ENCODE measurements at places on chromosomes 12 and 14.

DNA sequence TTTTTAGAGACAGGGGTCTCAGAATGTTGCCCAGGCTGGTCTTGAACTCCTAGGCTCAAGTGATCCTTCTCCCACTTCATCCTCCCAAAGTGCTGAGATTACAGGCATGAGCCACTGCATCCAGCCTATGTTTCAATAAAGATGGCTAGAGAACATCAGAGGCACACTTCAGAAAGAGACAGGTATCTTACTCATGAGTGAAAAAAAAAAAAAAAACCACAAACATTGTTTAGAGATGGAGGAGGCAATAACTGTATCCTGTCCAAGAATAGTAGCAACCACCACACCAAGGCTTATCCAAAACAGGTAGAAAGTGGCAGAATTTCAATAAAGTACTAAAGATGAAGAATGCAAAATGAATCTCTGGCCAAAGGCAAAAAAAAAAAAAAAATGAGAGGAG lies 30.3 kb downstream of the EEA1 start:
- no peak for DNase-seq

- DNase-seq = no peak
Measured at GRCh38 chr12:118144499-118144898, 8.6 kb downstream of the PEBP1 start.

DNA sequence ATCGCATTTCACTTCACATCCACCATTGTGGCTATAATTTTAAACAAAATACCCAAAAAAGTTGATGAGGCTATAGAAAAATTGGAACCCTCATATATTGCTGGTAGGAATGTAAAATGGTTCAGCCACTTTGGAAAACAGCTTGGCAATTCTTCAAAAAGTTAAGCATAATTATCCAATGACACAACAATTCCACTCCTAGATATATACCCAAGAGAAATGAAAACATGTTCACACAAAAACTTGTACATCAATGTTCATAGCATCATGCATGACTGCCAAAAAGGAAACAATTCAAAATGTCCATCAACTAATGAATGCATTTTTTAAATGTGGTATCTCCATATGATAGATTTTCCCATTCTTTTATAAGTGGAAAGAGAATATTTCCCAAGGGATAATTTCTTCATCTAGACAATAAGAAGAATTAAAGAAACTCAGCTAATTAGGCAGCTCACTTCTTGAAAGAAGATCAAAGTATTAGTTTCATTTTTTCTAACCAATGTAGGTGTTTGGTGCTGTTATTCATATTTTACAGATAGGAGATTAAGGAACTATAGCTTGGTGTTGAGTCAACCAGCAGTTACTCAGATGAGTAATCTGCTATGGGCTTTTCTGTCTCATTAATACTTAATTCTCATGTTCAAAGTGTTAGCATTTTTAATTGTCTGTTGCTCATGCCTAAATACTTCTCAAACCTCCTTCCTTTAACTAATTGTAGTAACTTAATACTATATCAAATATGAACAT lies 32.8 kb downstream of the YEATS4 start:
- DNase-seq = no peak

DNA sequence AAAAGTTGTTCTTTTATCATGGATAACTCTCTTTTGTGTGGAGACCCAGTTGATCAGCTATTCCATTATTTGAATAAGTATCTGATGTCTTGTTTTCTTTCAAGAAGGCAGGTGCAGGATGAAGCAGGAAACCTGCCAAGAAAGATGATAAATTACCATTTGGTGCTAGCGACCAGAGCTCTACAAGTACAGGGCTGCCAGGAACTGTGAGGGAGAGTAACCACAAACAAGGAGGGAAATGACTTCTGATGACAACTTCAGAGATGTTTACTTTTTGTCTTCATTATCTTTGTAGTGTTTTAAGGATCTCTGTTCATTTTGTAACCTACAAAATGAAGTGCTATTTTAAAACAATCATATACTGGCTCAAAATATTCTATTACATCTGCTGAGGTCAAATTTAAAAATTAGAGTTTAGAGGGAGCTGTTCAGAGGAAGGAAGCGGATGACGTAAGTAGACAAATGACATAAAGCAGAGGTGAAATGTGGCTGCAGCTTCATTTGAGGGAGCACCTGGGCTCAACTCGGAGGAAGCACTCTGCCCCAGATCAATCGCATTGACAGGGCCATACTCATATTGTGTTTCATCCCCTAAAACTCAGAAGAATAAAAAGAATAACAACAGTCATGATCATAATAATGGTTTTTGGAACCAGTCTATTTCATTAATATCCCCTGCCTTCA lies 226.8 kb downstream of the C12orf42 start:
- no peak for DNase-seq

DNA sequence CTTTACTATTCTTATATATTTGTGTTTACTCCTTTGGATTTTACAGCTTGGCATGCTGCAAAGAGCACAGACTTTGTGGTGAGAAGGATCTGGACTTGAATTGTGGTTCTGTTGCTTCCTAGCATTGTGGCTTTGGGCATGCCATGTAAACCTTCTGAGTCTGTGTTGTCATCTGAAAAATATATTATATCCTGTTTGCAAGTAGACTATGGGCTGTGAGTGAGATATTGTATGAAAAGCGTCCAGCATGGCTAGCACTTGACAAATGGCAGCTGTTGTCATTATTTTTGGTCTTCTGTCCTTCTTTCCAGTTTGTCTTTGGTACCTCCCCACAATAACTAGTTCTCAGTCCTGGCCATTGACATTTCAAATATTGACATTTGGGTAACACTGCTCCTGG lies 61.8 kb upstream of the DACT1 start:
- no peak for DNase-seq

- no peak for DNase-seq
Measured at GRCh38 chr14:104593241-104593701, 11.3 kb downstream of the TMEM179 start.

GRCh38 chr12:23750923-23751322 lies 198.5 kb downstream of the SOX5 start:
- DNase-seq = no peak

GRCh38 chr12:72035625-72036024 lies 97.0 kb downstream of the TPH2 start:
- DNase-seq = no peak

GRCh38 chr14:92832137-92832700 lies 38.1 kb downstream of the GOLGA5 start:
- DNase-seq = no peak
